H1 (cell line): ENCODE measurements at places on chromosomes 5 and 9. TPM values are rescaled to one million over a fixed set of nuclear protein-coding genes. Genes with fewer than 3 reads are reported as not detected.

DNA sequence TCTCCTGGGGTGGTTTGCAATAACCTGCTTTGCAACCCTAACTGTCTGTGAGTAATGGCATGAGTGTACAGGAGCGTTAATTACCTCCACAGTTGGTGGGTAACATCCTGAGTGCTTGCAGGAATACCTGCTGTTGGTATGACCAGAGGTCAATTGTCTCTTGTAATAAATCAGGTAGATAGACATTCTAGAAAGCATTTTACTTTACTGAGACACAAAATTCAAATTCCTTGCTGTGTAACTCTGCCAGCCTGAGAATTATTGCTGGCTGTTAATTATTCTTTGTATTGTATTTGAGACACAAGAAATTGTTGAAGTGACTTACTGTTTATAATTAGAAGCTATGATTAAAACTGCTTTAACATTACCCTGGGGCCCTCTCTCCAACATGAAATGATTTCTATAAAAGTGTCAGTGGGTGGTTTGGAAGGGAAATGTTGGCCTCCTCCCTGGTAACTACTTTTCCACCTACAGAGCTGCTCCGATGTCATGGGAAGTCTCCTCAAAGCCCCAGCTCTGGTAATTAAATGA is 150.8 kb upstream of the ADCY2 start:
- no peak overlapping the region for H3K4me3 ChIP-seq
- H3K36me3 ChIP-seq, result no peaks in the 10 kb centered on the region
- DNase-seq, result no peak
- no peak overlapping the region for H3K27ac ChIP-seq
- no peaks in the 10 kb centered on the region for H3K27me3 ChIP-seq

DNA sequence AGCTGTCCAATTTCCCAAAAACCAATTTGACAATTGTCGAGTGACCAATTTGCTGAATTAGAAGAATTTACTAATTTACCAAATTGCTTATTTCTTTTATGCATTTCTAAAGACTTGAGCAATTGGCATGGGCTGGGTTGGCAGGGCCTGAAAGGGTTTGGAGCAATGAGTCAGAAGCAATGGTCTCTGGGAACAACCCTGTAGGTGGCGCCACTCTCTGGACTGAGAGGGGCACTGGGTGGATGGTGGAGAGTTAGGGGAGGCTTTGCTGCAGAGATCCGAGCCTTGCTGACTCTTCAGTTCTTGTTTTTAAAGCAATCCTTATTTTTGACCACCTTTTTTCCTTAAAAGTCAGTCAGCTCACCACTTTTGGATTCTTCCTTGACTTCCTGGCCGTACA is 71.5 kb upstream of the RPS23 start:
- H3K27ac ChIP-seq, result no peak overlapping the region
- H3K4me3 ChIP-seq, result no peak overlapping the region
- H3K36me3 ChIP-seq, result no peaks in the 10 kb centered on the region

DNA sequence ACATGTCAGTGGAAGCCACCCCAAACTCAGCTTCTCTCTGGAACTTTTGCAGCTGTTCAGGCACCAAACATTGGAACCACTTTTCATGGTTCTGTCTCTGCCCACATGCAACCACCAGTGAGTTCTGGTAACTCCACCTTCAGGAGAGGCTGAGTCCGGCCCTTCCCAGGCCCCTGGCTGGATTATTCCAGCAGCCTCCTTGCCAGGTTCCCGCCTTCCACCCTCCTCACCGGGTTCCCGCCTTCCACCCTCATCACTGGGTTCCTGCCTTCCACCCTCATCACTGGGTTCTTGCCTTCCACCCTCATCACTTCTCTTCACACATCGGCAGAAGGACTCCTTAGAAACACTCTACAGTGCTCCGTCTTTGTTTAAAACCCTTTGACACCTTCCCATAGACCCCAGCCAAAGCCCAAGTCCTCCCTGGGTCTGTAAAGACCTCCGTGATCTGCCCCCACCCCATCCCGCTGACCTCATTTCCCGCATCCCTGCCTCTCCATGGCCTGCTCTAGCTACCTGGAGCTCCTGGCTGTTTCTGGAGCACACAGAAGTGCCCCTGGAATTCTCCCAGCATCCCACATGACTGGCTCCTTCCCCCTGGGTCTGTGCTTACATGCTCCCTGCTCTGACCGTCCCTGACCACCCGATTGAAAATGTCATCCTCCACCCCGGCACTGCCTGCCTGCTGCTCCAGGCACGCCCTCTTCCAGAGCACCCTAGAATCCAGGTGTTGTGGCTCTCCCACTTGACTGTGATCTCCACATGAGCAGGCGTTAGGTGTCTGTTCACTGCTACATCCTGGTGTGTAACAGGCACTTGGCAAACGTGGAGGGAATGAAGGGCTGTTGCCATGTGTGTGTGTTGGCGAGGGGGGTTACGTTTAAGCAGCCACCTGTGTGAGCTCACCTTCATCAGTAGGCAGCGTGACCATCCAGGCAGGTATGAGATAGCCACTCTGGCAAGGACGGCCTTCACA is 17.7 kb downstream of the ROPN1L start:
- H3K4me3 ChIP-seq, result no peak overlapping the region
- H3K4me1 ChIP-seq, result peaks cover 10% of the 10 kb centered on the region
- H3K27ac ChIP-seq, result no peak overlapping the region

DNA sequence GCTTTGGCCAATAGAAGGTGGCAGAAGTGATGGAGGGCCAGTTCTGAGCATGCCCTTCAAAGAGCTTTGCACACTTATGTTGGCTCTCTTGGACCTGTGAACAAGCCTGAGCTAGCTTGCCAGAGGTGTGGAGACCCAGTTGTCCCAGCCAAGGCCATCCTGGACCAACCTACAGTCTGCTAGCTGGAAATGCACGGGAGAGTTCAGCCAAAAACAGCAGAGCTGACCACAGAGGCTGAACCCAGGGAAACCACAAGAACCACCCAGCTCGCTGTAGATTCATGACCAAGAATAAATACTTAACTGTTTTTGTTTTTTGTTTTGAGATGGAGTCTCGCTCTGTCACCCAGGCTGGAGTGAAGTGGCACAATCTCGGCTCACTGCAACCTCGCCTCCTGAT is 65.4 kb upstream of the HAND1 start:
- no peaks in the 10 kb centered on the region for H3K4me1 ChIP-seq
- H3K27me3 ChIP-seq, result no peaks in the 10 kb centered on the region
- no peak overlapping the region for H3K4me3 ChIP-seq
- H3K27ac ChIP-seq, result no peak overlapping the region
- no peak for DNase-seq
- H3K36me3 ChIP-seq, result no peaks in the 10 kb centered on the region

GRCh38 chr9:104860263-104860662 is 67.7 kb downstream of the ABCA1 start:
- H3K27me3 ChIP-seq, result no peaks in the 10 kb centered on the region
- H3K36me3 ChIP-seq, result no peaks in the 10 kb centered on the region; the same call in none of the 2 replicates
- peaks cover 23% of the 10 kb centered on the region for H3K4me1 ChIP-seq
- H3K27ac ChIP-seq, result no peak overlapping the region

- peak overlapping the region; percentile 42 for H3K4me3 ChIP-seq
- 0 out of 2 replicates have a peak, but pooled peaks cover 2% of the 10 kb centered on the region for H3K36me3 ChIP-seq
- H3K27ac ChIP-seq, result peak overlapping the region; percentile 63
- DNase-seq, result no peak
These were observed 51.0 kb upstream of the DPYSL3 start for GRCh38 chr5:147560718-147561331.

DNA sequence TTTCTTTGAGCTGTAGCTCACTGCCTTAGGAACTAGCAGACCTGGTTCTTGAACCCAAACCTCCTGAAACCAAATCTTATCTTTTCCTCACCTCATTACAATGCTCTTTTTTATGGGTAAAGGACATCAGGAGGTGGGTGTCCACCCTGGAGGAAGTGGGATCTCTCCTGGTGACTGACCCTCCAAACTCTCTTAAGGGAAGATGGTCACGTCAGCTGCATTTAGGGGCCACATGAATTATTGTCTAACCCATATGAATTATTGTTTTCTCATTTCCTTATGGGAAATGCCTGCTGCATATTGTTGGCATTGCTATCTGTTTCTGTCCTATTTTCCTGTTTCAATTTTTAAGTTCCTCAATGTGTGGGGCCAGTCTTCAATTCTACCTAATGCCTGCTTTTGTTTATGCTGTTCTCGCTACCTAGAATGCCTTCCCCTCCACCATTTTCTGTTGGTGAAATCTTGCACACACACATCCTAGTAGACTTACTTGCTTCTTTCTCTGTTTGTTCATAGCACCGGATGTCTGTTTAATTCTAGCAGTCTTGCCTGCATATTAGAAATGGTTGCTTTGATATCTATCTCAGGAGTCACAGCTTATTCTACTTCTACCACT is 22.0 kb upstream of the SPINK1 start:
- no peaks in the 10 kb centered on the region for H3K36me3 ChIP-seq
- H3K27ac ChIP-seq, result no peak overlapping the region
- H3K4me1 ChIP-seq, result no peaks in the 10 kb centered on the region
- no peak overlapping the region for H3K4me3 ChIP-seq
- no peak for DNase-seq
- no peaks in the 10 kb centered on the region for H3K27me3 ChIP-seq

- H3K27ac ChIP-seq, result no peak overlapping the region
- no peaks in the 10 kb centered on the region; the same call in 1 of the 2 replicates for H3K36me3 ChIP-seq
- H3K4me1 ChIP-seq, result no peaks in the 10 kb centered on the region
- H3K27me3 ChIP-seq, result no peaks in the 10 kb centered on the region
These were observed 13.2 kb downstream of the FEM1C start for GRCh38 chr5:115531380-115531779.

DNA sequence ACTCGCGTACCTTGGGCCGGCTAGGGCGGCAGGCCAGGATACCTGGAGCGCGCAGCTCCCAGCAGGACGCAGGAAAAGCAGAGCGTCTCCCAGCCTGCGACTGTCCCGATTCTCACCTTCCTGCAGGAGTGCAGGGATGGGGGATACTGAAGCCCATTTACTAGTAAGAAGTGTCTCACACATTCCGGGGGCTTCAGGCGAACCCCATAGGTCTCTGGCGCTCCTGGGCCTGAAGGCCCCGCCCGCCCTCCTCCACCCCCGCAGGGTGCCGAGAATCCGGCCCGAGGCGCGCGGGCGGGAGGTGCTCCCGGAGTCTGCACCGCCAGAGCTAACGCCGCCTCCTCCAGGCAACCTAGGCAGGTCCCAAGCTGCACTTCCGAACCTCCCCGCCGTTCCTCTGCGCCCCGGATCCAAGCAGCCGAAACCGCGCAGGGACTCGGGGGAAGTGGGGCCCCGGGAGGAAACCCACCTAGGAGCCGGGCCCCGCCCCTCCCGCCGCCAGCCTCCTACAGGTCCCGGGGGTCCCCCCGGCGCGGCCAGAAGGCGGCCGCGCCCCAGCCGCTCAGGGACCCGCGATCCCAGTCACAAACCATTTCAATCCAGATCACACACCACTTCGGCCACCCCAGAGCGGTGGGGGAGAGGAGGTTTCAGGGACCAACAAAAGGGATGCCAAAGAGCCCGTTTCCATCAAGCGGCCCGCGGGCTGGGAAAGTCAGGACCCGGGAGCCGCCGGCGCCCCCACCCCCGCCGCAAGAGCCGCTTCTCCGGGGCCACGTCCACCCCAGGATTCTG is 1.2 kb downstream of the ROR2 start:
- peaks cover 66% of the 10 kb centered on the region for H3K27me3 ChIP-seq
- H3K4me3 ChIP-seq, result peak overlapping the region; percentile 72
- H3K36me3 ChIP-seq, result no peaks in the 10 kb centered on the region
- peaks cover 2% of the 10 kb centered on the region for H3K4me1 ChIP-seq
- peak; percentile 81 for DNase-seq
- H3K27ac ChIP-seq, result no peak overlapping the region

DNA sequence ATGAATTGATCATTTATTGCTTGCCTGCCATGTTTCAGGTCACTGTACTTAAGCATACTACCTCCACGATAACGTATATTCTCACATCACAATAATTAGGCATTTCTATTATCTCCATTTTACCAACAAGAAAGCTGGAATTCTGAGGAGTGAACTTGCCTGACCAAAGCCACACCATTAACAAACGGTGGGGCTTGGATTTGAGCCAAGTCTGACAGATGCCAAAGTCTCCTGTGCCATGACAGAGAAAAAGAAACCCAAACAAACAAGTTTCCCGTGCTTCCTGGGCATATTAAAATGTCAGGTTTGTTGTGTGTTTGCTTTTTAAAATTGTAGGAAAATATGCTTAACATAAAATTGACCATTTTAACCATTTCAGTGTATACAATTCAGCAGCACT is 40.8 kb upstream of the KCNV2 start:
- no peaks in the 10 kb centered on the region for H3K36me3 ChIP-seq
- no peaks in the 10 kb centered on the region; the same call in 1 of the 2 replicates for H3K4me1 ChIP-seq
- no peak overlapping the region for H3K4me3 ChIP-seq
- H3K27ac ChIP-seq, result no peak overlapping the region

DNA sequence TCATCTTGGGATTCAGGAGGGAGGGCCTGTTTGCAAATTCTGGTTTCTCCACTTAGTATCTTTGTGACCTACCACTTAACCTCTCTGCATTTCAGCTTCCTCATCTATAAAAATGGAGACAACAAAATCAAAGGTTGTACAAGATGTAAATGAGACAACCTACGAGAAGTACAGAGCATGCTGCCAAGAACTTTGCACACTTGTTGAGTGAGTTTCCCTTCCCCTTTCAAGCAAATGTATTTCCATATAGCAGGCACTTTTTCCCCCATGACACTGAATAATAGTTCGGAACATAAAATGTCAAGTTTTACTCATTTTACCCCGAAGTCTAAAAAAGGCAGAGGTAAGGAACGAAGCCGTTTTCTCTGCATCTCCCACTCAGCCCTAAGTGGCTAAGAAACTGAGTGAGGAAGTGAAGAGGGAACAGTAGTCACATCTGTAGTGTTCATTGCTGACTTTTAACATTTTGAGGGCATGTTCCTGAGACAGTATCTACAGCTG is 159.0 kb downstream of the TLE1 start:
- H3K36me3 ChIP-seq, result no peaks in the 10 kb centered on the region
- no peak for DNase-seq
- H3K27me3 ChIP-seq, result no peaks in the 10 kb centered on the region
- 0 out of 2 replicates have a peak, but pooled peaks cover 1% of the 10 kb centered on the region for H3K4me1 ChIP-seq

DNA sequence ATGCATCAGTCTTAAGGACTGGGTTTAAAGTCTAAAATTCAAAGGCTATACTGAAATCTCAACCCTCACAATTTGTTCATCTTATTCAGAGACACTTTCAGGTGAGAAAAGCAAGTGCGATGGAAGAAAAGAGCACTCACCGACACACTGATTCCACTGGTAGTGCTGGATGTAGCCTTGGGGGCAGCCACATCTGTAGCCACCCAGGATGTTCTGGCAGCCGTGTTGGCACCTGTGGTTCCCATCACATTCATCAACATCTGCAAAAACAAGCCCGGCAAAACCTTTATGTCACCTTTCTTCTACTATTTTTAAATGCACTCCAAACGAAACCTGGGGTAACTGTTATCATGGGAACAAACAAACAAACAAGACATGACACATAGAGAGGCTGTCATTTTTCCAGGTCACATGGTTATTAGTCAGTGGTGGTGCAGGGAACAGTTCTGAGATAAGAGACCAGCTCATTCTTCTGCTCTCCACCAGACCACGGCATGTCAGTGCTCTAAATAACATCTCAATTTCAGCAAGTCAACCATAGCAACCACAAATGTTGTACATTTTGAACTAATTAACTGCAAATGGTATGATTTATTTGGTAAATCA is 188.4 kb downstream of the SLC12A2 start:
- H3K27me3 ChIP-seq, result no peaks in the 10 kb centered on the region
- no peaks in the 10 kb centered on the region for H3K4me1 ChIP-seq
- no peak overlapping the region for H3K4me3 ChIP-seq
- no peak overlapping the region for H3K27ac ChIP-seq
- H3K36me3 ChIP-seq, result no peaks in the 10 kb centered on the region
- no peak for DNase-seq

The GKAP1 gene
- total RNA-seq, result 5.3 and 5.7 TPM in 2 replicates

The MYOZ3 gene
- 19.1 and 19.4 TPM in 2 replicates for total RNA-seq

The PDLIM4 gene
- 8.3 and 10.7 TPM in 2 replicates for total RNA-seq

The PCDHB15 gene
- 3.9 and 4.0 TPM in 2 replicates for total RNA-seq

The PCDHB7 gene
- 0.19 and 0.25 TPM in 2 replicates for total RNA-seq

The NKD2 gene
- total RNA-seq, result 6.3 and 7.9 TPM in 2 replicates

The CTNND2 gene
- total RNA-seq, result 13.8 and 14.2 TPM in 2 replicates

The LCN9 gene
- 3.1 and 3.7 TPM in 2 replicates for total RNA-seq

The CARTPT gene
- total RNA-seq, result not detected in 2 replicates
